ENCODE measurements at places on chromosomes 4 and X.

- DNase-seq = peak; percentile 88
Measured at GRCh38 chr4:66906314-66906713, 639.0 kb downstream of the CENPC start.

DNA sequence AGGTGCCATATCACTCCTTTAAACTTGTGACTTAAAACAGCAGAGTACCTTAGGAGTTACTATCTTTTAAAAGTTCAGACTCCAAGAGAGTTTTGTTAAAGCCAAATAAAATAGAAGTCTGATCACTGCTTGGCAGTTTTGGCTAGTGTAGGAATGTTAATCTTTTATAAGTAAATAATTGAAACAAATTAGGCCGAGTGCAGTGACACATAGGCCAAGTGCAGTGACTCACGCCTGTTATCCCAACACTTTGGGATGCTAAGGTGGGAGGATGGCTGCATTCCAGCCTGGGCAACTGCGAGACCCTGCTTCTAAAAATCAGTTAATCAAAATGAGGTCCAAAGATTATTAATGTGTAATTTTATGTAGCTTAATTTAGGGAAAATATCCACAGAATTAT, 37.2 kb downstream of the WDR44 start:
- no peak for DNase-seq

- DNase-seq = no peak
Measured at GRCh38 chr4:105710012-105710600, 1.5 kb downstream of the GSTCD start.

GRCh38 chr4:8461086-8461485, 20.5 kb downstream of the TRMT44 start:
- no peak for DNase-seq

- peak; percentile 58 for DNase-seq
Measured at GRCh38 chrX:107442914-107443527, 6.4 kb upstream of the FRMPD3 start.

GRCh38 chrX:93422693-93423092, 250.7 kb downstream of the NAP1L3 start:
- peak; percentile 0 for DNase-seq

- DNase-seq = no peak
Measured at GRCh38 chr4:148330161-148330560, 112.1 kb downstream of the NR3C2 start.

GRCh38 chrX:40784516-40785151, 49.3 kb upstream of the MED14 start:
- DNase-seq = no peak

DNA sequence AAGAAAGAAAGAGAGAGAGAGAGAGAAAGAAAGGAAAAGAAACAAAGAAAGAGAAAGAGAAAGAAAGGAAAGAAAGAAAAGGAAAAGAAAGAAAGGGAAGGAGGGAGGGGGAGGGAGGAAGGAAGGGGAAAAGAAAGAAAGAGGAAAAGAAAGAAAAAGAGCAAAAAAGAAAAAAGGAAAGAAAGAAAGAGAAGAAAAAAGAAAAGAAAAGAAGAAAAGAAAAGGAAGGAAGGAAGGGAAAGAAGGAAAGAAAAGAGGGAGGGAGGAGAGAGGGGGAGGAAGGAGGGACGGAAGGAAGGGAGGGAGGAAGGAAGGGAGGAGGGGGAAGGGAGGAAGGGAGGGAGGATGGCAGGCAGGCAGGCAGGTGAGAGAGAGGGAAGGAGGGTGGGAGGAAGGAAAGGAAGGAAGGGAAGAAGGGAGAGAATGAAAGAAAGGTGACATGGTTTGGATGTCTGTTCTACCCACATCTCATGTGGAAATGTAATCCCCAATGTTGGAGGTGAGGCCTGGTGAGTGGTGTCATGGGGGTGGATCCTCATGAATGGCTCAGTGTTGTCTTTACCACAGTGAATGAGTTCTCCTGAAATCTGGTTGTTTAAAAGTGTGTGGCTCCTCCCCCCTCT, 83.0 kb upstream of the DCLK2 start:
- DNase-seq = no peak

DNA sequence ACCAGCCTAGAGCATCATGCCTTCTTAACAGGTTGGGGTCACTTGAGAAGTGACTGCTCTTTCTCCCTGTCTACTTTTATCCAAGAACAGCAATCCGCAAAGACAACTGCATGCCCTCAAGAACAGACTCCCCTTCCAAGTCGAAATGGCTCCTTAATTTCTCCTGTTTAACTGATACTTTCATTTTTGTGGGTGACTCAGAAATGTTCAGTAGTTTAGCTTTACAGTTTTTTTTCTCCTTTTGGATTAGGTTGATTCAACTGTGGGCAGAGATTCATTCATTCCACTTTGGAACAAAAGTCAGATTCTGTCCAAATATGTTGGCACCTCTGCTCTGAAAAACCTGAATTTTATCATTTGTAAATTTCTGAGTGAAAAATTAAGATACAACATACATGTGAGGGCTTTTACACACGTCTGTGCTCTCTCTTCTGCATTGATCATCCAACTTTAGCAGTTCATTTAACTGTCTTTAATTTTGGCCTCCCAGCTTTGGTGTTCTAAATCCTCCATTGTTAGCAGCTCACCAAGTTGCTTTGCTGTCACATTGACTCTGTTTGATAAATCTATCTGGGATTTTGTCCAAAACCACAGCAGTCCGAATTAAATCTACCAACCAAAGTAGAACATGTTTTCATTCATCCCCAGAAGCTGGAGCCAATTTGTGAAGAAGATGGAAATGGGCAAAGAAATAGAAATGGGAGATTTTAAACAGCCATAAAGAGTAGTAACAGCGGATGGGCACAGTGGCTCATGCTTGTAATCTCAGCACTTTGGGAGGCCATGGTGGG, 50.0 kb downstream of the HOPX start:
- DNase-seq = no peak

DNA sequence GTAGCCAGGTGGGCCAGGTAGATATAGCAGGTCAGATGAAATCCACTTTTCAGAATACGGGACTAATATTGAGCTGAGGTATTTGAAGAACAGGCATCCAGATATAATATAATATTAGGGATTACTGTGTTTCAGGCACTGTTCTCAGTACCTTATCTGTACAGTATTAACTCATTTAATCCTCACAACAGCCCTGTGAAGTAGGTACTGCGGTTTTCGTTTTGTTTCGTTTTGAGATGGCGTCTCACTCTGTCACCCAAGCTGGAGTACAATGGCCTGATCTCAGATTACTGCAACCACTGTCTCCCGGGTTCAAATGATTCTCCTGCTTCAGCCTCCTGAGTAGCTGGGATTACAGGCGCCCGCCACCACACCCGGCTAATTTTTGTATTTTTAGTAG, 129.6 kb downstream of the IL1RAPL2 start:
- DNase-seq = no peak

- peak; percentile 88 for DNase-seq
Measured at GRCh38 chrX:9749146-9749692, 16.4 kb downstream of the GPR143 start.

DNA sequence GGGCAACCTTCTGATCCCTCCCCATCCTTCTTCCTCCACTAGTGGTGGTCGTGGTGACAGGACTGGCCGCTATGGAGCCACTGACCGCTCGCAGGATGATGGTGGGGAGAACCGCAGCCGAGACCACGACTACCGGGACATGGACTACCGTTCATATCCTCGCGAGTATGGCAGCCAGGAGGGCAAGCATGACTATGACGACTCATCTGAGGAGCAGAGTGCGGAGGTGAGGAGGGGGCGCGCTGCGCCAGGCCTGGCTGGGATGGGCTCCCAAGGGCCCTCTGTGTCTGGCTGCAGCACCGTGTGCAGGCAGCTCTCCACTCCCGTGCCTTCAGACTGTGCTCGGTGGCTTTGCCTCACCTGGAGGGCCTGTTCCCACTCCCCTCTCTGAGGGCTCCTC, 24.3 kb downstream of the RBM10 start:
- DNase-seq = no peak

DNA sequence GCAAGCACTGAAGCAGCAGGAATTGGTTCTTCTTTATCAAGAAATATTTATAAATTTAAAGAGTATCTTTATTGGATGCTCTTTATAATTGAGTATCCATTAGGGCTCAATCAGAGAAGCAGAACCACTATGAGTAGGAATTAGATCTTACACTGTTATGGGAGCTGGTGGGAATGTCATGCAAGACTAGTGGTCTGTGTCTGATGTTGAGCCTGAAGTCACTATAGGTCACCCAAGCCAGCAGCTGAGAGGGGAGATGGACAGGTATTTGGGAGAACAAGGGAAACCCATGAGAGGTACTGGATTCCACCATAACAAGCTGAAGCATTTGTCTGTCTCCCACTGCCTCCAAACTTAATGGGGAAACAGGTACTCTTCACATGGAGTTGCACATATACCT, 283.7 kb upstream of the BOD1L1 start:
- DNase-seq = no peak

DNA sequence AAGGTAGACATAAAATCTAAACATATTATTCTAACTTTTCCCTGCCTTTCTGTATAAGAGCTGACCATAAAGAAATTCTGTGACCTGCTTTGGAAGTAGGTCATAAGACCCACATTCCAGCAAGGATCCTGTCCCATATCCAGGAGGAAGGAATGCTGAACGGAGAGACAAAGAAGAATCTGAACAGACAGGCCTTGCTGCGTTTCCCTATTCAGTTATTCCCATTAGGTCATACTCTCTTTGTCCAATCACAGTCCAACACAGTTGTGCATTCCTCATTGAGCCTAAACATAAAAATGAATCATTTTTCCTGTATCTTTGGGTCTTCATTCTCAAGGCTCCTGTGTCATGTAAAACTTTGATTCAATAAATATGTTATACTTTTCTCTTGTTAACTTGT, 287.6 kb upstream of the TAPT1 start:
- DNase-seq = no peak

DNA sequence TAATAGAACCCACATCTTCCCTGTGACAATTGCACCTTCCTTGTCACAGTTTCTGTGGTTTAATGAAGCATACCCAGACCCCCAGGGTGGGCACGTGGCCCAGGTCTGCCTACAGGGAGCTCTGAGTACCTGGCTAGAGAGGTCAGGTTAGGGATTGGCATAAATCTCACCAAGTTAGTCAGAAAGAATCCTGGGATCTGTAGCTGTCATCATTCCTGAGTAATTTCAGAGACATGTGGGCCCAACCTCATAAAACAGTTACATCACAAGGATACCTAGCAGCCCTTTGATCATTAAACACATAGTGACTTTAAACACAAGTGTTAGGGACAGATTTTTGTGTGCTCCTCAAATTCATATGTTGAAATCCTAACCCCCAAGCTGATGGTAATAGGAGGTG, 123.0 kb downstream of the KDR start:
- no peak for DNase-seq

- DNase-seq = no peak
Measured at GRCh38 chr4:98433691-98434090, 172.5 kb downstream of the RAP1GDS1 start.

- no peak for DNase-seq
Measured at GRCh38 chr4:8502836-8503585, 62.4 kb downstream of the TRMT44 start.

- DNase-seq = peak; percentile 40
Measured at GRCh38 chr4:101334963-101335572, 12.3 kb downstream of the PPP3CA start.

- no peak for DNase-seq
Measured at GRCh38 chrX:53186351-53186750, 38.7 kb downstream of the KDM5C start.

GRCh38 chr4:103496800-103497199, 223.0 kb downstream of the TACR3 start:
- no peak for DNase-seq

- DNase-seq = peak; percentile 61
Measured at GRCh38 chr4:5568931-5569330, 139.4 kb downstream of the EVC2 start.

GRCh38 chr4:16294455-16294854, 68.2 kb upstream of the TAPT1 start:
- DNase-seq = no peak

DNA sequence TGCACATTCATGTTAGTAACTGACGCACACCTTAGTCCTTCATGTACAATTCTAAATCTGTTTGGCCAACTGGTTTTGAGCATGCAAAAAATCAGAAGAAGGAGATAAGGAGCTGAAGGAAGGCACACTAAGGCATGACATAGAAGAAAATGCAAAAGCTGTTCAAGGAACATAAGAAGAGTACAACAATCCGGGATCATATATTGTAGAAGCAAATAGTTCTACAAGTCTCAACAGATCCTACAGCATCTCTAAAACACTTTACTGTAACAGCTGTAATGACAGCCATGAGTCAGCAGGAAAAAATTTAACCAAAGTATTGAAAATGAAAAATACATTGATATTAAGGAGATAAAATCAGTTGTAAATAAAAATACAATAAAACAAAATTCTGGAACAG, 57.7 kb downstream of the KLHL13 start:
- no peak for DNase-seq

GRCh38 chr4:45082101-45082500, 355.7 kb upstream of the GNPDA2 start:
- no peak for DNase-seq

DNA sequence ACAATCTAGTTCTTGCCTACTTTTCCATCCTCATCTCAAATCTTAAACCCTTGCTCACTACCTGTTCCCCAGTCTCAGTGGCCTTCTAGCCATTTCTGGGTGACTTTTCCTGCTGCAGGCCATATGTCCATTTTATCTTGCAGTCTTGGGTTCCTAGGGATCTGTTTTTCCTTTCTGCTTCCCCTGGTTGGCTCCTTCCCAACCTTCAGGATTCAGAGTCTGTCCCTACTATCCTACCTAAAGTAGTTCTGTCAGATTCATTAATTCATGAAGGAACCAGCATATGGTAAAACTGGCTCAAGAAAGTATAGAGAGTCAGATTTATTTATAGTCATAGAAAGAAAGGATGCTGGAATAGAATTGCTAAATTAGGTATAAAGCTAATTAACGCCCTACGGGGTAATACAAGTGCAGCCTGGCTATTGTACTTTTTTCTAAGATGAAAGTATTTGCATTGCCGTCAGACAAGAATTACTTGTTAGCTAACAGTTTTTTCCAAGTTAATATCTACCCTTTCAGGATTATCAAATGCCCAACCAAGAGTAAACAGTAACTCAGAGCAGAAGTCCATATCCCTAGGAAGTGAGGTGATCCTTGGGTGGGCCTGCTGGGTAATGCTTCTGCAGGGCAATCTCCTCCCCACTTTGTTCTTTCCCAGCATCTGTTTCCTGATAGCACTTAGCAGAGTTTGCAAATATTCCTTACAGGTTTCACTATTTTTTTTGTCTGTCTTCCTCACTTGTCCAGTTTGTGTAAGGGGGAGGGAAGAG, 63.6 kb downstream of the REPS2 start:
- DNase-seq = no peak

DNA sequence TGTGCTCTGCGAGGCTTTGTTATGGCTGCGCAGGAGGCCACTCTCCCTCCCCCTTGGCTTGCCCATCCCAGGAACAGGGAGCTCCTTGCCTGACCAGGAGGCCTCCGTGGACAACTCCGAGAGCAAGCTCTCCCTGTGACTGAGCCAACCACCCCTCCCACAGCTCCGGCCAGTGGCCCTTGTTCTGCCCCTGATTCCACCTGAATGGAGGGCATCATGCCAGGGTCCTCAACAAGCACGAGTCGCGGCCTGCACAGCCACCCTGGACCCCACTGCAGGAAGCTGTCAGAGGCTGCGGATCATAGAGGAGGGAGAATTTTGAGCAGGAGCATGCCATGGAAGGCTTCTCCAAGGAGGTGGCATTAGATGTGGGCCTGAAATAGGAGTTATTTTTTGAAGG, 44.8 kb upstream of the GRPEL1 start:
- DNase-seq = no peak
